Naive B cell (primary cell): ENCODE measurements at places on chromosomes 3 and 15. TPM values are rescaled to one million over a fixed set of nuclear protein-coding genes. Genes with fewer than 3 reads are reported as not detected.

The SPESP1 gene
- polyA plus RNA-seq: not detected

GRCh38 chr3:46356276-46356675 lies 2.4 kb downstream of the CCR2 start:
- H3K4me1 ChIP-seq: peaks cover 68% of the 10 kb centered on the region
- no peak for DNase-seq
- no peak overlapping the region for H3K4me3 ChIP-seq
- H3K27ac ChIP-seq: no peak overlapping the region
- H3K27me3 ChIP-seq: no peaks in the 10 kb centered on the region

DNA sequence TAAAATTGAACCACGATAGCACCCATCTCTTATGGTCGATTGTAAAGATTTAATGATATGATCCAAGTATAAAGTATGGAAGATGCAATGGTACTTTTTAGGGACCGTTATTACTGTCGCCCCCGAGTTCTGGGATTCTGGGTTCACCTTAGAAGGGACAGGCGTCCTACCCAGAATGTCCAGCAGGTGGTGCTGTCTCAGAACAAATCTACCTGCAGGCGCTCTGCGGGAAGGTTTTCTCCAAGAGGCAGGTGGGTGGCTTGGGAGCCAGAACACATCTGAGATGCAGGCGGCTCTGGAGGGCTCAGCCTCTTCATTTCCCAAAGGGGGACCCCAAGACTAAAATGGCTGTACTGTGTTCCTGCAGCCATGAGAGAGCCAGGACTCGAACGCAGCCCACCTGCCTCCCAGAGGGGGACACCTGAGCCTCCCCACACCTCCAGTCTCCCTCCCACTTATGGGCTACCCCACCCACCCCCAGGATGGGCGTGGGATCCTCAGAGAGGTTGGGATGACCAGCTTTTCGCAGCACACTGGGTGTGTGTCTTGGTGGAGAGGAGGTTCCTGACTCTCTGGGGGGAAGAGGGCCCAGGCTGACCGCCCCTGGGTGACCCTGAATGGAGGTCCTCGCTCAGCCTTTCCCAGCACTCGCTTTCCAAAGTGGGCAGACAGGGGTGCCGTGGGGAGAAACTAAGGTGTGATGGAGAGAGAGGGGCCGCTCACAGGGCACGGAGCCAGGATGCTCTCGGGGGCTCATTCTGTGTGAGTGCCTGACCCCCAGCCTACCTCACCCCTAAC lies 28.1 kb upstream of the CORO2B start:
- H3K4me3 ChIP-seq: no peak overlapping the region
- H3K4me1 ChIP-seq: no peaks in the 10 kb centered on the region
- DNase-seq: peak; percentile 61
- peaks cover 21% of the 10 kb centered on the region for H3K27me3 ChIP-seq
- H3K36me3 ChIP-seq: no peaks in the 10 kb centered on the region

GRCh38 chr3:123256256-123256655 lies 54.5 kb downstream of the SEC22A start:
- H3K4me1 ChIP-seq: peaks cover 4% of the 10 kb centered on the region
- no peaks in the 10 kb centered on the region for H3K27me3 ChIP-seq
- H3K36me3 ChIP-seq: no peaks in the 10 kb centered on the region
- no peak overlapping the region for H3K27ac ChIP-seq
